ENCODE measurements at places on chromosomes 16 and 17.

- no peak for DNase-seq
These were observed 8.7 kb downstream of the CES2 start for GRCh38 chr16:66944054-66944441.

DNA sequence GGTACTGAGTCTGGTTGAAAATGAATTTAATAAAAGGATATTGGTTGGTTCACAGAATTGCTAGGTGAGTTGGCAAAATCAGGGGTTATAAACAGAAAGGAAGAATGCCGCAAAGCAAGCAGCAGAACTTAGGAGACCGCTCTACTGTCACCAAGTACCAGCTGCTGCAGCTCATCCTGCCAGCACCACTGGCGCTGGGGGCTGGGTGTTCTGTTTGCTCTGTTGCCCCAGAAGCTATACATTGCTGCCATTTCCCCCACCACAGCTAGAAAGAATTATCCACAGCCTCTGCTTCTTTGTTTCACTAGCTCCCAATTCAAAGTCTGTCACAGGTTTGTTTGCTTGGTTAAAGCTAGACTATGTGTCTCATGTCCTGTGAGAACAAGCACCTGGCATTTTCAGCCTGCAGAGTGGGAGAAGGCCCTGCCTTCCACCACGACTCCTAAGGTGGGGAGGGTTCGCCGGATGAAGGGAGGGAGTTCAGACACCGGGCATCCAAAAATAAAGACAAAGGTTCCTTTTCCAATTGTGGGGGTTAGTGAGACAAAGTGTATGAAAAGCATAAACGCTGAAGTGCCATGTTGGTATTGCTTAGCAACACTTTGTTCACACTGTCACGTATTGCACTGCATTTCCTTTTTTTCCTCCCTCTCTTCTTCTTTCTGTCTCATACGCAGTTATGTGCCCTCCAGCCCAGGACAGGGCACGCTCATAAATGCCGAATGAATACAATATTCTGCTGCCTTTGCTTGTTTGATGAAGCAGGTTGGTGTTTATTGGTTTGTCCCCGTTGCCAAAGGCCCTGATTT, 9.6 kb upstream of the CPD start:
- no peak for DNase-seq

- DNase-seq: peak; percentile 73
These were observed 54.0 kb downstream of the MRM3 start for GRCh38 chr17:836151-836550.

DNA sequence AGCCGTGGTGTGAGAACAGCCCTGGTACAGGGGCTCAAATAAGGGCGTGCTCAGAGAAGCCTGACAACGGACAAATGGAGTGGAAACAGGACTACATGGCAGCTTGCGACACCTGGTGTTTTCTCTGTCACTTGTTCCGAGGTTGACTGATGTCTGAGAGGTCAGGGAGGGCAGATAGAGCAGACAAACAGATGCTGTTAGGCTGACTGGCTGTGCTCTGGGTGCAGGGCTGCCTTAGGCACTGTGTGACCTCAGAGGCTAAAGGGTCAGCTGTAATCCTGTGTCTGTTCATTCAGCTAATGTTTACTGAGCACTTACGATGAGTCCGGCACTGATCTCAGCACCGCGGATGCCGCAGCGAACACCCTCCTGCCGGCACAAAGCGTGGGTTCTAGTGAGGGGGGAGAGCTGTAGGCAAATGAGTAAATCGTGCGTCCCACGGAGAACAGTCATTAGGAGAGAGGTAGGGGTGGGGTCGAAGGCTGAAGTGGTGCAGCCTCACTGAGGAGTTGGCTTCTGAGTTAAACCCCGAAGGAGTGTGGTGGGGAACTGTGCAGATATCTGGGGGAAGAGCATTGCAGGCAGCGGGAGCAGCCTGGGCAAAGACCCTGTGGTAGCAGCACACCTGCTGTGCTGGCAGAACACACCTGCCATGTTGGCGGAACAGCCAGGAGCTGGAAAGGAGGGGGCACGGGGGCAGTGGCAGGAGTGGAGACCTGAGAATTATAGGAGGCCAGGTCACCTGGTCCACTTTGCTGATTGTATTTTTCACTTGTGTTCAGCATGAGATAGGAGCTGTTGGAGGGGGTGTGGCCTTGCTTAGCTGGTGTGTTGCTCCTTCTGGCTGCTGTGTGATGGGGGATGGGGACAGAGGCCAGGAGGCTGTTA, 35.0 kb downstream of the GPT2 start:
- peak; percentile 94 for DNase-seq

- DNase-seq: no peak
These were observed 737.7 kb upstream of the SOX9 start for GRCh38 chr17:71383091-71383490.

DNA sequence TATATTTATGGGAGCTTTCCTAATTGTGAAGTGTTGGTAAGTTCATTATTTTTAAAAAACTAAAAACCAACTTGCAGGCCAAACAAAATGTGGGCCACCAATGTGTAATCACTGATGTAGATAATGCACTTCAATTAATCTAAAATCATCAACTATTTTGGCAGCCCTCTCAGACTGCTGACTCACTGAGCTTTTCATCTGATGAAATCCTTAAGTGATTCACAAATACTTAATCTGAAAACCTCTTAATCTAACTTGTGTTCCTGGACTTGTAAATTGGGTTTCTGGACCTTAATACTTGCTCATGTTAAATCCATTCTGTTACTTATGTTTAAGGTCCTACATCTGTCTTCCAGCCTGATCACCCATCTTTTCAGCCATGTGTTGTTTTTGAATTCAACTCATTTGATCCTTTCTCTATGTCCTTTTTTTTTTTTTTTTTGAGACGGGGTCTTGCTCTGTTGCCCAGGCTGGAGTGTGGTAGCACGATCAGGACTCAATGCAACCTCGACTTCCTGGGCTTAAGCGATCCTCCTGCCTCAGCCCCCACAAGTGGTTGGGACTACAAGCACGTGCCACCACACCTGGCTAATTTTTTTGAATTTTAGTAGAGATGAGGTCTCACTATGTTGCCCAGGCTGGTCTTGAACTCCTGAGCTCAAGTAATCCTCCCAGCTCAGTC, 39.0 kb downstream of the PRKCB start:
- DNase-seq: no peak

- no peak for DNase-seq
These were observed 4.0 kb upstream of the NPRL3 start for GRCh38 chr16:142405-142967.

DNA sequence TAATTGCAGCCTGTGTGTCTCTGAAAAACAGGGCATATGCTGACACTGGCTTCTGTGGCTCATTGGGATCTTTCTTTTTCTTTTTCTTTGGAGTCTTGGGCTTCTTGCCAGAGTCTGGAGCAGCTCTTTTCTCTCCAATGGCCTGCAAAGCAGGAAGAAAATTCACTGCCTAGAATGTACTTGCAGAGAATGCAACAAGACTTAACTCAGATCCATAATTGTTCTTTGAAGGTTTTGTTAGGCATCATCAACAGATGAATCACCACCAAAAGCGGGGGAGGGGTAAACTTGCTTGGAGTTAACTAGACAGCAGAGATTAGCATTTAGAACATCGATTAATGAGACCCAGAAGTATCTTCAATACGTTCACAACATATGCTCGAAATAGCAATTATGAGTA, 100.9 kb downstream of the TOX3 start:
- DNase-seq: peak; percentile 74

- peak; percentile 63 for DNase-seq
These were observed 647 bp downstream of the FBXL20 start for GRCh38 chr17:39400547-39401411.

- DNase-seq: no peak
These were observed 5.4 kb downstream of the DNAJA2 start for GRCh38 chr16:46968063-46968435.

DNA sequence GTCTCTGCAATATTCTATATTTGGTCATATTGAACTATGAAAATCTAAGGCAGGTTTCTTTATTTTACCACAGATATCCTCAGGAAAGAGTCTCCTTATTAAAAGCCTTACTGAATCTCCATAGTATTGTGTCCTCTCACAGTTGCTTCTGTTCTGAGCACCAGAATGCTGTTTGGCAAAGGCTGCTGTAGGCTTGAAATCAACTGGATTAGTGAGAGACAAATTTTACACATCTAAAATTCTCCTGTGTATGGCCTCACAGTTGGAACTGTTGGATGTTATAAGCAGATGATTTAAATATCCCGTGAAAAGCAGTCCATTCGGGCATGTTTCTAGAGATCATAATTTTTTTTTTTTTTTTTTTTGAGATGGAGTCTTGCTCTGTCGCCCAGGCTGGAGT, 9.5 kb downstream of the CLTC start:
- DNase-seq: no peak

DNA sequence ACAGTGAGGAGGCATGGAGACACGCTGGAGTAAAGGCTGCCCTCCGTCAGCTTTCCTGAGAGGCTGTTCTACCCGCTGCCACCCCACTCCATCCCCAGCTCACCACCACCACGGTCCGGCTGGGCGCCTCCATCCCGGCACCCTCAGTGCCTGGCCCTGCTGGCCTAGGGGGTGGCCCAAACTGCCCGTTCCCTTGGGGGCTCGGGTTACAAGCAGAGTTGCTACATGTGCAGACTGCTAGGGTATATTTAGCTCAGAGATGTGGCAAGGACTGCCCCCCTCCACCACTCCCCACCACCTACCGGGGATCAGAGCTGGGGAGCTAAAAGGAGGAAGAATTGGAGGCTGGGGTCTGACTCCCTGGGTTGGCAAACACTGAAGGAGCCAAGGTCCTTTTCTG, 4.1 kb downstream of the CACNB1 start:
- no peak for DNase-seq

GRCh38 chr17:81992306-81993102, 15.1 kb downstream of the ASPSCR1 start:
- no peak for DNase-seq

- peak; percentile 82 for DNase-seq
These were observed 254.4 kb downstream of the C16orf95 start for GRCh38 chr16:87062569-87063442.

GRCh38 chr16:56738221-56738620, 8.3 kb downstream of the NUP93 start:
- DNase-seq: no peak

DNA sequence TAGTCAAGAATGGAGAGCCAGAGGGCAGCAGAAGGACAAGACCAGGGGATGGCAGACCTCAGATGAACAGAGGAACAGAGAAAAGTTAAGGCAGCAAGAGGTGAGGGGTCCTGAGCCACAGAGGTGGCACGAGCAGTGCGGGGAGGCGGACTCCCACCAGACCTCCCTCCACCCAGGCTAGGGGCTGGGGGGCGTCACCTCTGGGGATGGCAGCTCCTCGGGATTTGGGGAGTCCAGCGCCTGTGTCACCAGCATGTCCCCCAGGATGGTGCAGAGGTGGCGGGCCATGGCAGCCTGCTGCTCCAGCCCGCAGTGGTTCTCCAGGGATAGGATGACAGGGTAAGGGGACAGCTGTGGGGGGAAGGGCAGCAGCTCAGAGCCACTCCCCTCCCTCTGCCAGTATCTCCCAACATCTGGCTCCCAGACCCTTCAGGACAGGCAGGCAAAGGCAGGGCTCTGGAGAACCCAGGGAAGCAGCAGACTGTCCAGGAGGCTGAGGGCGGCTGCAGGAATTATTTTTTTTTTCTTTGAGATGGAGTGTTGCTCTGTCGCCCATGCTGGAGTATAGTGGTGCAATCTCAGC, 15.8 kb downstream of the PLCD3 start:
- no peak for DNase-seq

All from islet precursor cell (in vitro differentiated cells).